Stimulated activated CD8-positive, alpha-beta memory T cell treated with anti-CD3 and anti-CD28 coated beads, Interleukin-4, amount 100 ng/mL, for 48 hours (primary cell): ENCODE measurements at places on chromosomes 11 and 22.

DNA sequence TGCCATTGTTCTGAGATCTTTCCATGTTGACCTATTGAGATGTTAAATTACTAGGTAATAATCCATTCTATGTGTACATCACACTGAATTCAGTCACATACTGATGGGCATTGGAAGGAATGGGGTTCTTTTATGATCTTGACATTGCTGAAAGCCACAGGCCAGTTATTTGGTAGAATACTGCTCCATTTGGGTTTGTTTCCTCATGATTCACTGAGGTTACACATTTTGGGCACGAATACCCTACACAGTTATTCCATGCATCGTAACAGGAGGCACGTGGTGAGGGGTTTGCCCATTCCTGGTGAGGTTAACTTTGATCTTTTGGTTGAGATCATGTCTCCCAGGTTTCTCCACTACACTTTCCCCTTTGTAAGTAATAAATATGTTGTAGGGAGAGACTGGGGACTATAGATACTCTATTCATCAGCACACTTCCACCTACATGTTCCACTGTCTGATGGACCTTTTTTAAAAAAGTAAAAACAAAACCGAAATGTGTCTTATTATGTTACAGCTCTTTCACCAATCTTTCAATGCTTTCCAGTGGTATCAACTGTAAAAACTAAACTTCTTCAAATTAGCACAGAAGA, 12.0 kb upstream of the FOLR1 start:
- DNase-seq = no peak

- DNase-seq = no peak
These were observed 4.0 kb upstream of the L3MBTL2 start for GRCh38 chr22:41201141-41201540.

DNA sequence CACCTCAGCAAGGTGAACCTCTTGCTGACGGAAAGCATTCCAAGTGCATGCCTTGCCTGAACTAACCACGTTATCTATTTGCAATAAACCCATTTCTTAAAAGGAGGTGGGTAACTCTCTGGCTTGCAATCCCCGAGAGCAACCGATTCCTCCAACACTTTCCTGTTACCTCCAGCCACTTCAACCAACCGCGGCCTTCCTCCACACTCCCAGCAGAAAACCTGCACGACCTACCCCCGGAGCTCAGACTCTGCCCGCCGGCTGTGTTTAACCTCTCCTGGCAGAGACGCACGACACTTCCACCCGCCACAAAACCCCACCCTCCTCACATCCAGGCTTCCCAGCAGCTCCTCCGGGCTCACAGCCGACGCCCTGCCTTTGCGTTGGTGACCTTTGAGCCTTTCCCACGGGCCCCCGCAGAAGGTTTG, 708 bp downstream of the SCO2 start:
- no peak for DNase-seq

- DNase-seq = no peak
These were observed 968 bp upstream of the TMEM109 start for GRCh38 chr11:60912851-60913528.

GRCh38 chr22:24326266-24326665, 55.6 kb downstream of the SPECC1L start:
- no peak for DNase-seq

GRCh38 chr22:37822079-37822833, 926 bp upstream of the GALR3 start:
- DNase-seq = no peak

GRCh38 chr11:69873166-69874077, 54.2 kb upstream of the FGF3 start:
- no peak for DNase-seq

- no peak for DNase-seq
These were observed 4.4 kb downstream of the CALCA start for GRCh38 chr11:14967581-14968243.

DNA sequence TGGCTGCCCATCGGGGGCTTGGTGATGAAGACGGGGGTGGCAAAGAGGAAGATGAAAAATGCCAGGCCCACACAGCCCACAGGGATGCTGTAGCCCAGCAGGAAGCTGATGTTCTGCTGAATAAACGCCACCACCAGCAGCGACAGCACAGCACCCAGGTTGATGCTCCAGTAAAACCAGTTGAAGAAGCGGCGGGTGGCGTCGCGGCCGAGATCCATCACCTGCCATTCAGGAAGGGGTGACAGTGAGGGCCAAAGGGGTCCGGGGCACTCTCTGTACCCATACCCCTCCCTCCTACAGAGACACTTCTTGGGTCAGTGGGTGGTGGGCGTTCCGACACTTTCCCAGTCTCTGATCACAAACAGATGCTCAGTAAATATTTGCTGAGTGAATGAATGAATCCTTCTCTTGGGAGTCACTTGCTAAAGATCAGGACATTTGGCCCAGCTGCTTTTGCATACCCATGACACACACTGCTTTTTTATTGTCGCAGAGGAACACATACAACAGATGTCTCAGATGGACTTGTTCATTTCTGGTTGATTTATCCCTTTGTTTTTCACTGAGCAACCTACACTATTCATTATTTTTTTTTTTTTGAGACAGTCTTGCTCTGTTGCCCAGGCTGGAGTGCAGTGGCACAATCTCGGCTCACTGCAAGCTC, 5.2 kb downstream of the SLC15A3 start:
- no peak for DNase-seq

- DNase-seq = no peak
These were observed 40.6 kb upstream of the CRYBB3 start for GRCh38 chr22:25159028-25159427.
